RWPE2 (cell line): ENCODE measurements at places on chromosomes 3 and 15.

- no peak for DNase-seq
Observed at GRCh38 chr3:156820692-156821080, 5.5 kb upstream of the LEKR1 start.

DNA sequence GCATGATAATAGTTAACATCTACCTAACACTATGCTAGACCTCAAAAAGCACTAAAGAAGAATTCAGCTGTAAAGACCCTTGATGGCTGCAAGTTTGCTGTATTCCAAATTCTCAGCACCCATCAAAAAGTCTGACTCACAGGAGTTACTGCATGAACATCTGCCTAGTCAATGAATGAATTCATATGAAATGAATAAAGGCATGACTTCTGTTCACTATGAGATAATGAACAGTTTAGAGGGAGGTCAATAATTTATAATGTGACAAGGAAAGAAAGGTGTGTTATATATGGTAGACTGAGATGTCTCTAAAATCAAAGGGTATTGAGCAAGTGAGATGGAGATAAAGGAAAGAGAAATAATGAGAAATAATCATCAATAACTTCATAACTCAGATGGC is 508.2 kb upstream of the TGFBR2 start:
- DNase-seq: no peak

- no peak for DNase-seq
Observed at GRCh38 chr3:195352895-195353488, 82.0 kb upstream of the XXYLT1 start.

DNA sequence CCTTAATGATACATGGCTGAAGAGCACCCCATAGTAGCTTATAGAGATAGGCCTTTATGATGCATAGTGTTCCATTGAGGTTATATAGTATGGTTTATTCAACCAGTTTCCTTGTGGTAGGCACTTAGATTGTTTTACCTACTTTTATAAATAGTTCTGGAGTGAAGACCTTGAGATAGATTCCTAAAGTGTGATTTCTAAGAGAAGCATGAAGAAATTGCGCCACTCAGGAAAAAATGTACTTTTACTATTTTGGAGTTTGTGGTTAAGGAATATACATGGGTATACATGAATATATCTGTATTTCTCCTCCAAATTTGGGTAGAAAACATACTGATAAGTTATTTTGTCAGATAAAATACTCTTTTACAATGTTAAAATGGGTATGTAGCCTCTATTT is 70.5 kb downstream of the CHD2 start:
- no peak for DNase-seq

GRCh38 chr15:90402223-90402622 is 14.2 kb downstream of the IQGAP1 start:
- DNase-seq: peak; percentile 81

DNA sequence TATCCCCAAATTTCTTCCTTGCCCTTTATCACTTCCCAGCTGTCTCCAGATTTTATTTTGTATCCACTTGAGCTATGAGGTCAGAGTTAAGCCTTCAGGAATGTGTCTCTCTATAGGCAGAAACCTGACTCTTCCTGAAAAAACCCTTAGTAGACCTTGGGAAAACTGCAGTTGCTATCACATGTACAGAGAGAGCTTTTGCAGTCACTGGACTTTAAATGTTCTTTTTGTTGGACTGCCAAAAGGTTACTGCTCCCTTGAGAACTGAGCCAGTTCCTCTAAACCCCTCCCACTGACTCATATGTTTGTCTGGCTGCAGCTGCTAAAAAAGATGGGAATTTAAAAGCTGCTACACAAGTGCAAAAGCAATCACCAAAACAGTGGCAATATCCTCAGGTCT is 169.1 kb upstream of the CCDC54 start:
- no peak for DNase-seq

- DNase-seq: no peak
Observed at GRCh38 chr15:73752806-73753193, 351 bp downstream of the INSYN1 start.

DNA sequence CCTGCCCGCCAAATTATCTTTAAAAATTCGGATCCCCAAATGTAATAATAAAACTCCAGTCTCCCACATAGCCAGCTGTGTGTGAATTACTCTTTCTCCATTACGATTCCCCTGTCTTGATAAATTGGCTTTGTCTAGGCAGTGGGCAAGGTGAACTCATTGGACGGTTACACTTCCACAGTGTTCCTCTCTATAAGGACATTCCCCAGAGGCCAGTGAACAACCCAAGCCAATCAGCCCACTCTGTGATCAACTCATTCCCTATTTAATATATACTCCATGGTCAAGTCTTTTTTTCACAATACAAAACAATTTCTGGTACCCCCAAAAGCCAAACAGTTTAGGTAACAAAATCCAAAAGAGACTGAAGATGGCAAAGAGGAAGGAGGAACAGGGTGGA is 90.5 kb upstream of the DAZL start:
- no peak for DNase-seq

- no peak for DNase-seq
Observed at GRCh38 chr15:62087671-62088352, 21.0 kb downstream of the C2CD4A start.

DNA sequence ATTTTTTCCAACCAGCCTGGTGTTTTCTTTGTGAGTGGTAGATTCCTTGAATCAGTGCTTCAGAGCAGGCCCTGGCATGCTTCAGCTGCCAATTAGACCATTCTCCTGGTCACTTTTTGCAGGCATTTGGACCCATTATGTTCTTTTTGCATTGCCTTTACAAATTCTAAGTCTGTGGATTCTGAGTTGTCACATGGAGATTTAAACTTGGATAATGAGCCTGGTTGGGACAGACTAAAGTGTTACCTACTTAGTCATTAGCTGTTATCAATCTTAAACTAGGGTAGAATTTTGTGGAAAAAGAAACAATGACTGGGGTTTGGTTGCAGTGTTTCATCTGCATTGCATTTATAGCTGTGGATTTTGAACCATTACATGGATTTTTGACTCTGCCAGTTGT is 40.6 kb downstream of the ARHGEF26 start:
- no peak for DNase-seq

GRCh38 chr15:101579631-101580163 is 72.5 kb downstream of the TM2D3 start:
- DNase-seq: peak; percentile 87

DNA sequence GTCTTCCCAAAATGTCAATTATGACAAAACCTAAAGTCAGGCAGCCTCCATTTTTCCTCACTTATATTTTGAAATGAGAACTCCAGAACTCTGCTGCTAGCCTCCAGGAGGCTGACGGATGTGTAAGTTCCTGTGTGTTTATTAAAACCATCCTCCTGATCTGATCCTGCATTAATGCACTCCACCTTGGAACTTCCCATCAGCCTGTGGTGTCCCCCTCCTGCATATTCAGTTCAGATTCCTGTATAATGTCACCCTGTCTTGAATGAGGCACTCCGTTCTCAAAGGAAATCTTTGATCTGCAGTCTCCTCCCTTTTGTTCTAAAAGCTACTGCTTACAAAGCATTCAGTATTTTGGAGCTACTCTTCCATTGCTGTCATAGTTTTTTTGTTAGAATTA is 318.2 kb upstream of the ONECUT1 start:
- no peak for DNase-seq

DNA sequence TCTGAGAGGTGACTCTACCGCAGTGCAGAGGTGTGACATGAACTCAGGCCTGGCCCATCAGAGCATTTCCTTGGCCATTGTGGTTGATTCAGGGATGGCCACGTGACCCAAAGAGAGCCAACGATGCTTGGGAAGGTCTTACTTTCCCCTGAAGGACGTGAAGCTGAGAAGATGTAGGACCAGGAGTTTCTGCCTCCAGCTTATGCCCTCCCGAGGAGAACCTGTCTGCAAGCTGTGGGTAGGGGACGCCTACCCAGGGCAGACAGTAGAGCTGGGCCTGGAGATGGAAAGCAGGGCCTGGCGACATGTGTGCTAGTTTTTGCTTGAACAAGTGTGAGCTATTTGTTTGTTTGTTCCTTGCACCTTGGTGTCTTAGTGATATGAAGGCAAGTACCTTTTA is 89.4 kb downstream of the RPLP1 start:
- no peak for DNase-seq

GRCh38 chr3:143830063-143830462 is 18.2 kb downstream of the SLC9A9 start:
- no peak for DNase-seq

GRCh38 chr15:80576519-80577090 is 118.5 kb upstream of the ABHD17C start:
- peak; percentile 61 for DNase-seq

- no peak for DNase-seq
Observed at GRCh38 chr3:135667061-135667460, 298.5 kb upstream of the PPP2R3A start.

GRCh38 chr3:97884586-97885123 is 62.8 kb downstream of the CRYBG3 start:
- no peak for DNase-seq

DNA sequence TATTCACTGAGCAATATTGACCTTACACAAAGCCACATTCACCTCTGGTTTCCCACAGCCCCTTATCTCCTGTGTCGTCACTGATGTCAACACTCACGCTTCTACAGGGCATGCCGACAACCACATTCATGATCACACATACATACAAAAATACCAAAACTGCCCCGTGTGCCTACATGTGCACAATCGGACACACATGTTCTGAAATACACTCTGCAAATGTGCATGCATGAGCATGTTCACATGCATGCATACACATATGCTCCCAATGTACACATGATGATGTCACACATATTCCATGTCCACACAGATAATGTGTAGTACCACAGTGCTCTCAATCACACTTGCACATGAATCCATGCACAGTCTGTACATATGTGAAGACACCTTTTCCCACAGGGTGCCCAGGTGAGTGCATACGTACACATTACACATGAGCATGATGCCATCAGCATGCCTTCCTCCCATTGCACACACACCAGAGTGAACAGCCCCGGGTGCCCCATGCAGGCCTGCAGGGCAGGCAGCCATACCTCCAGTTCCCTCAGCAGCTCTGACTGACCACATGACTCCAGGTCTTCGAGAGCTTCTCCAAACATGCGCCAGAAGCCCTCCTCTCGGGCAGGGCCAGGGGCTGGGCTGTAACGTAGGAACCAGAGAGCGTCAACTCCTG is 37.0 kb downstream of the GRIP2 start:
- DNase-seq: no peak

DNA sequence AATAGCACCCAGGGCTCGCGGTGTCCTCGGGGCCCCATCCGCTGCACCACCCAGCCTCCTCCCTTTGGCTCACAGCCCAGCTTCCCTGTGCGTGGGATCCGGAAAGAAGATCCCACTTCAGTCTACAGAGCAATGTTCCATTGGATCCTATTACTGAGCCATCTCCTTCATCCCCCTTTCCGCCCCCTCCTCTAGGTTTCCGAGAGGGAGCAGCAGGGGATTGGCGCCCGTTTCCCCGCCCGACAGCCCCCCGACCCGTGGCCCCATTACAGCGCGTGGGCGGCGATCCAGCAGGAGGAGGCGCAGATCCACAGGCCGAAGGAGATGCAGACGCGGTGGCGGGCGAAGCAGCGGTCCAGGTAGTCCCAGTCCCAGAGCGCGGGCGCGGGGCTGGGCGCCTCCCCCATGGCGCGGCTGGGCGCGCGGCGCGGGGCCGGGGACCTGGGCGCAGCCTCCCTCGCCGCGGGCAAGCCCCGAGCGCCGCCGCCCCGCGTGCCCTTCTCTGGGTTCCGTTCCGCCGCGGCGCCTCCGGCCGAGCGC is 340 bp downstream of the TMEM44 start:
- no peak for DNase-seq

- no peak for DNase-seq
Observed at GRCh38 chr15:29870495-29871151, 48.4 kb upstream of the TJP1 start.

GRCh38 chr3:25531971-25532370 is 103.9 kb downstream of the RARB start:
- no peak for DNase-seq

GRCh38 chr3:138646513-138646912 is 37.9 kb downstream of the FAIM start:
- no peak for DNase-seq

DNA sequence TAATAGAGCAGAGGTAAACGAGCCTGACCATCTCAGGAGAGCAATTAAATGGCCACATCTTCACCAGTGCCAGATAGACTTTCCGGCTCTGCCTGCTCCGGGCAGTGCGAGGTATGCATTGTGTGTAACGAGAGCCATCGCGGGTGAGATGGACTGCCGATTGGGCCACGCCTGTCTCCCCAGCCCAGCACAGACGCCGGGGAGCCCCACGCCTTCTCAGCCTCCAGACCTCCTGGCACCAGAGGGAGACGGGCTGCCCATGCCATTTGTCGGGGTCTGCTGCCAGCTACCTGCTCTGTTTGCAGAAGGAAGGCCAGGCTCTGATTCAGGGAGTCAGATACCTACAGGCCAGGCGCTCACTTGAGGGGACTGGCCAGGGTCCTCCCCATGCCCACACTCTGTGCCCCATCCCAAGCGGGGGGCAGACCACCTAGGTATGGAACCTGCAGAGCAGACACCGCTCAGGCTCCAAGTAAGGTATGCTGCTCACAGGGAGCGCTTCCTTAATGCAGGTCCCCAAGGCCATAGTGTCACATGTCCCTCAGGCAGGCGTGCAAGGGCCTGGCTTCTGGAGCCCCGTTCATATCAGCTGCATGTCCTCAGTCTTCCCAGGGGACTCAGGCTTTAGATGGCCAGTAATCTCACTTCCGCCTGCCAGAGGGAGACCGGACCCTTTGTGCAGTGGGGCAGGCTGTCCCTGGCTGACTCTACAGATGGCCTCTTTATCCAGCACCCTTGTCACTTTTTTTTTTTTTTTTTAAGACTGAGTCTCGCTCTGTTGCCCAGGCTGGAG is 62.2 kb downstream of the DNAJB8 start:
- no peak for DNase-seq

DNA sequence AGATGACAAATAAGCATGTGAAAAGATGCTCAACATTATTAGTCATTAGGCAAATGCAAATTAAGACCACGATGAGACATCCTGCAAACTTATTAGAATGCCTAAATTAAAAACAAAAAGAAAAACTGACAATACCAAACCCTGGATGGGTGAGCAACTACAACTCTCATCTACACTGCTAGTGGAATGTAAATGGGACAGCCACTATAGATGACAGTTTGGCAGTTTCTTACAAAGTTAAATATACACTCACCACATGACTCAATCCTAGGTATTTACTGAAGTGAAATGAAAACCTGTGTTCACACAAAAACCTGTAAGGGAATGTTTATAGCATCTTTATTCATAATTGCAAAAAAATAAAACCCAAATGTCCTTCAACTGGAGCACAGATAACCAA is 74.7 kb downstream of the NPTN start:
- no peak for DNase-seq

DNA sequence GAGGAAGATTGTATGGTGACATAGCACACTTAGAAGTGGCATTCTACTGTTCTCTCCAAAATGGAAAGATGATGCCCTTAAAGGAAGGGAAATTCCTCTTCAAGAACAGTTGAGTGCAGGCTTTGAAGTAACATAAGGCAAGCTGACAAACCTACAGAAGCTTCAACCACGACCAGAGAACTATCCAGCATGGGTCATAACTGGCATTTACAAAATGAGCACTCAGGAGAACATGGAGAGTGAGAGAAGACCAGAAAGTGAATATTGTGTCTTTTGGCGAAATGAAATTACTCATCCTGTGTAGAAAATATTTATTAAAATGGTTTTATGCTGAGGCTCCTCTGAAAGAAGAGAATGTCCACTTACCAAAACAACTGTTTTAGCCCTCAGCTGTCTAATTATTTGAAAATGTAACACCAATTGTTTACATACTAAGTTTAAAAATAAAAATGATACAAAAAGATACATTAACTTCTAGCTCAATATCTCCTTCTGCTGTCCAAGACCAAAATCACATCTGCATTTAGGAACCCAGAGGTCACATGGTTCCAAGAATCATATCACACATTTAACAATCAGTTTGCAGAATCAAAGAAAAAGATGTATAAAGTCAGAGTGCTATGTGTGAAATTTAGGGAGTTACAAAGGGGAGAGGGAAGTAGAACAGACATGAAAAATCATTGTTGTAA is 216.9 kb downstream of the ATP8B4 start:
- DNase-seq: no peak
